Hematopoietic multipotent progenitor cell treated with erythropoietin and hydrocortisone succinate and interleukin-3 and kit ligand, for 8 days (in vitro differentiated cells): ENCODE measurements at places on chromosomes 1 and 21.
A peak's percentile ranks its signal among the peaks of the same experiment; 100 is the strongest.

GRCh38 chr1:216064643-216065042, 358.6 kb downstream of the USH2A start:
- no peak for DNase-seq

GRCh38 chr1:178353524-178353923, 143.2 kb downstream of the CLEC20A start:
- DNase-seq: no peak

GRCh38 chr1:66436378-66437135, 97.4 kb upstream of the SGIP1 start:
- DNase-seq: no peak

DNA sequence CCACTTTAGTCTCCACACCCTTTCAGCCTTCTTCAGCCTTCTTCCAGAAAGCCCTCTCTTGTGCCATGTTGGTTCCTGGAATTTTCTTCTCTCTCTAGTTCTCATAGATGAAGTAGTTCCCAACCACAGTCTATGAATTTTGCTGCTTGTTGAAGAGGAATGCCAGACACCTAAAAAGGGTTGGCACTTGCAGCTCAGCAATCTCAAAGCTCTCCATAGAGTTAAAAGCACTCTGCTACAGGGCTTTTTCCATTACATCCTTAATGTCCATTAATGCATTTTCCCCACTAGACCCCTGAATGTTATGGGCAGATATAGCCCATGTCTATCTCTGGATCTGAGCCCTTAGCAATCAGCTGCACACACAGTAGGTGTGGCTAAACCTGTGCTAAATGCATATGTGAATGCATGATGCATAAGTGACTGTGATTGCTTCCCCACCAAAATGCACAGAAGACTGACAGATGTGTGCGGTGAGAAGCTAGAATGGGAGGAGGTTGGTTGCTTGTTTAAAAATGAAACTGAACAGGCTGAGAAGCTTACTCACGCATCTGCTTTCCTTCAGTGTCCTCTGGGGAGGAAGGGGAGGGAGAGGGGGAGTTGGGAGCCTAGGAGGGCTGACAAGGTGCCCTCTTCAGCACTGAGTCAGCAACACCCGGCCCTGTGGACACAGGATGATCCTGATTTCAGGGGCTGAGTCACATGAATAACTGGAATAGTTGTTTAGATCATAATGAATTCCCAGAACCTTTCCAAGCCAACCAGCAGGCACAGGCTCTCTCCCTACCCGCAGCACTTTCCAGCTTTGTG, 146.1 kb upstream of the FGGY start:
- DNase-seq: no peak

- no peak for DNase-seq
Observed at GRCh38 chr1:1144843-1145546, 28.7 kb upstream of the TTLL10 start.

DNA sequence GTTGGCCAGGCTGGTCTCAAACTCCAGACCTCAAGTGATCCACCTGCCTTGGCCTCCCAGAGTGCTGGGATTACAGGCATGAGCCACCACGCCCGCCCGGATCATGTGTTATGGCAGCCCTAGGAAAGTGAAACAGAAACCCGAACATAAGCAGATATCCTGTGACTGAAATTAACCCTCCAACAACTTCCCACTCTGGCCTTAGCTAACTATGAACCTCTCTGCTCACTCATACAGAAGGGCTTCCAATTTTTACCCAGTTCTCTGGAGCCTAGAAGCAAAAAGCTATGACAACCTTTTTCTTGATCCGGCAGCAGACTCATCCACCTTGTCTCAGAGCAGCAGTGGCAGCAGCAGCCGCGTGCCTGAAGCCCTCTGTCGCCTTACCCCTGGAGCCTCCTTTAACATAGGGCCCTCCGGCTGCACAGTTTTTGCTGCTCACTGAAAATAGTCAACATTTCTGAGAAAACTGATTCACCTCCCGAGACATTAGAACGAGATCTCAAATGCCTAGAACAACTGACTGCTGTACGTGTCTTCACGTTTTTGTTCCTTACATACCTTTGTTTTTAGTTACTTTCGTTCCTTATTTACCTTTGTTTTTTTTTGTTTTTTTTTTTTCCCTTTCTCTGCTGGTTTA, 9.3 kb downstream of the CBR1 start:
- no peak for DNase-seq

DNA sequence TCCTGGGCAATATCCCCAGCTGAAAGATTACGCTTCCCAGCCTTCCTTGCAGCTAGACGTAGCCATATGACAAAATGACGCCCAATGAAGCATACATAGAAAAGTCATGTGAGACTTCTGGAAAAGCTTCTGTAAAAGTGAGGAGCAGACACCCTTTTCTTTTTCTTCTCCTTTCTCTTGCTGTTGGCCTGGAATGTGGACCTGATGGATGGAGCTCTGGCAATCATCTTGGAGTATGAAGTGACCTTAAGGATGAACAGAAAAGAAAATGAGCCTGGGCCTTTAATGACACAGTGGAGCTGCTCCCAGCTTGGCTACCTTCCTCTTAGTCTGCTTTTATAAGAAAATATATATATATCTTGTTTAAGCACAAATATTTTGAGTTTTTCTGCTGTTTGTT, 24.8 kb downstream of the BATF3 start:
- DNase-seq: no peak

DNA sequence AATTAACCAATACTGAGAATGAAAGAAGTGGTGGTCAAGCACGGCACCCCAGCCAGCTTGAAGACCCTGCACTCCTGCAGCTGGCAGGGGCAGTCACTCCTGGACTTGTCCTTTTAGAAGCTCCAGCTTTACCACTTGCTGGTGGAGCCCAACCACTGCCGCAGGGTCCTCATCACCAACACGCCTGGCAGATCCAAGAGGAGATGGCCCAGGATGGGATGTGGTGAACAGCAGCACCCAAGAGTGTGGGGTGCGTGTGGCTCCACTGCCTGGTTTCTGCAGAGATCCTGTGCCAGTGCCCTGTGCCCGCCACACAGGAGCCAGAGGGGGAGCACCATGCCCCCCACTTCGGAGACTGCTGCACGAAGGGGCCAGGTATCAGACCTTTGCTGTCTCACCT, 13.5 kb downstream of the CR1L start:
- DNase-seq: no peak

GRCh38 chr1:31843506-31843905, 27.7 kb upstream of the SPOCD1 start:
- no peak for DNase-seq

GRCh38 chr1:4699376-4700301, 45.2 kb downstream of the AJAP1 start:
- DNase-seq: no peak

DNA sequence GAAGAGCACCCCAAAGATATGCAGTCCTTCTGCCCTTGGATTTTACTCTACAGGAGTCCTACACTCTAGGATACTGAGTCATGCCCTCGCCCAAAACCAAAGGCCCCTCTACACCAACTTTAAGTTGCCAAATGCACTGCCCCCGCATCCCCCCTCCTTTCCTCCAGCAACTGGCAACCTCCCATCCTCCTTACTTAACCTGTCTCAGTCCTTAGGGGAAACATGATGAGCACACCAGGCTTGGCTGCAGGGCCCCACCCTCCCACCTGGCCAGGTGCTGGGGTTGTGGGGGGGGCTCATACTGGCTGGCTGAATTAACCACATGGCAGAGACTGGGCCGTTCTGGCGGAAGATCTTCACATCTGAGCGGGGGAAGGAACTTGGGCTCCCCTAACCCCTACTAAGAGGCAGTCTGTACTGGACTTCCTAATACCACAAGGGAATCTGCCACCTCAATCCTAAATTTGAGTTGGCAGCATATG, 1.2 kb downstream of the HDGF start:
- peak; percentile 74 for DNase-seq

DNA sequence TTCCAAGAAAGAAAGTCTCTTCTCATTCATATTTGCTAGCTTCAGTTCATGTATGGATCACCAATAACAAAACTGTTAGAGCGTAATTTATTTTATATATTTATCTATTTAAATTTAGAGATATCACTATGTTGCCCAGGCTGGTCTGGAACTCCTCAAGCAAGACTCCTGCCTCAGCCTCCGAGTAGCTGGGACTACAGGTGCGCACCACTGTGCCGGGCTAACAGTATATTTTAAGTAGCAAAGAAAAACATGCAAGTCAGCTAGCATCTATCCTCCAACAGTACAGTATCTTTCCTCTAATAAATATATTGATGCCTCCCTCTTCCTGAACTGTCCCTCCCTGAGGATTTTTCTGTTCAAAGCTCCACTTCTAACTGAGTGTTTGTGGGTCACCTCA, 21.5 kb downstream of the INPP5B start:
- no peak for DNase-seq

GRCh38 chr21:42653231-42654061, at the start of gene PDE9A:
Gene PDE9A, plus strand, starts transcription at chr21:42653621. Its CDS starts 194 bp downstream, at chr21:42653815.
- no peak for DNase-seq

DNA sequence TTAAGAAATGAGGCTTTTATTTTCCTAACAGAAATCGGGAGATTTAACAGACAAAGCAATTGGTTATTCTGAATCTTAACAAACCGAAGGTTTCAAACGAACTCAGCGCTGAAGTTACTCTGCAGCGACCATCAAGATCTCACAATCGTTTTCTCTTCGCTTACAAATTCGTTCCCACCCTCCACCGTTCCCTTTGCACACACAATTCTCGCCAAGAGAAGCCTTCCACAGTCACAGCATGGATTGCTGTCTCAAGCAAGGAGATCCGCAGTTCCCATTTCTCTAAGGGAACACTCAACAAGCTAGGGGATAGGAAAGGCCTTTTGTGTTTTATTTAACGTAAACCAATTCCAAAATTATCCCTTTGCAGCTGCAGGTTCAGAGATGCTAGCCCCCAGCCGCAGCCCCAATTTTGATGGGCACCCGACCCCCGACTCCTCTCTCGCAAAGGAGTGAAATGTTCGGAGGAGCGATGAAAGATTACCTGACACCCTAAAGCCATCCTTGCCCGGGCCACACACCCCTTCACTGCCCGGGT, 755 bp downstream of the FBXO42 start:
- peak; percentile 30 for DNase-seq

GRCh38 chr1:214537872-214538473, 13.4 kb downstream of the PTPN14 start:
- no peak for DNase-seq

- no peak for DNase-seq
Observed at GRCh38 chr1:40252601-40253000, 4.9 kb downstream of the TMCO2 start.

DNA sequence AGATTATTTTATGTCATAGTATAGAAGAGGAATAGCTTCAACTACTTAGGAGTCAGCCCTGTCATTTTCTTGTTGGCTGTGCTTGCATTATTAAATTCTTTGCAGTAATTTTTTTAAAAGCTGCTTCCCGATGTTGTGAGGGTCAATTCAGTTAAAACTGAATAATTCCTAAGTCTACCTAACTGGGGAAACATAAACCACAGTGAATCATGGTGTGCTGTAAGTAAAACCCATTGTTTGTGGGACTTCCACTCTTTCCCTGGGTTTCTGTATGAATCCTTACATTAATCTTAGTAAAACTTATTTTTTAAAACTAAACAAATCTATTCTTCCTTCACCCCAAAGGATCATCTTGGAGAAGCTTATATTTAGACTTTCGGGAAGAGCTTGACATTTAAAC, 4.4 kb downstream of the SUCO start:
- DNase-seq: no peak

DNA sequence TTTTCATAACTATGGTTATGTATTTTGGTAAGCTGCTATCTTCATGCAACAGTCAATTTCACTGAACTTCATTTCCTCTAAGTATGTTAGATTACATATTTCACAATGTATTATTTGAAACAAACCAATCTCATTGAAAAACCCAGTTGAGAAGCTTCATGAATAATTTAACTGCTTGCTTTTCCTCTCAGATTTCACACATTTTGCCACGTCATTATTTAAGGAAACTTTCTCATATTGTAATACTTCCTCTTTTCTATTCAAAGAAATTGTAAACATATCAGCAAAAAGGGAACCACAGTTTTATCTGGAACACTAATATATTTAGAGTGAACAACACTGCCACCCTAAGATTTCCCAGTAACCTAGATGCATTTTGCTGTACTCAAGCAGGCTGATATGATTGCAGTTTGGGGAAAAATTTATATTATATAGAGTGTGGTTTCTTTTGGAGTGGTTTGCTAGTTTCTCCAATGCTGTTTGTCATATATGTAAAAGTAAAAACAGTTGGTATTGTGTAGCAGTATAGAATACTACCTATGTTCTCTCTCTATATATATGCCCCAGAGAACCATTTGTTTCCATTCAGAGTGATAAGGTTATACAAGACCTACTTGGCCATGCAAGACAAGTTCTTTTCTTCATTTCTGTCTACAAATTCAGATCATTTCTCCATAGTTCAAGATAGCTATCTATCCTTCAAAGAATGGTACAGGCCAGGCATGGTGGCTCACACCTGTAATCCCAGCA, 28.4 kb upstream of the AHCTF1 start:
- DNase-seq: peak; percentile 80

- no peak for DNase-seq
Observed at GRCh38 chr1:210124736-210125135, 107.9 kb upstream of the SERTAD4 start.

DNA sequence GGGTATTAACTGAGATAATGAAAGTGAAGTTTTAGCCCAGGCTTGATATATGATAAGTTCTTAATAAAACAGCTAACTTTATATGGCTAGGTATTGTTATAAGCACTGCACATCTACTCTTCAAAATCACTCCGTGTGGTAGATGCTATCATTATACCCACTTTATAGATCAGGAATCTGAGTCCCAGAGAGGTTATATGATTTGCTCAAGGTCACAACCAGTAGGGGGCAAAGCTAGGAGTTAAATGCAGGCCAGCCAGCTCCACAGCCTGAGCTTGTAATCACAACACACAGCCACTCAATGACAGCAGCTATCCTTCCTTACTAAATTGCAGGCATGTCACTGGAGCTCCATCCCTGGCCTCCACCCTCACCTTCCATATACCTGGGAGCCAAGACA, 115.8 kb downstream of the CAPN8 start:
- no peak for DNase-seq

DNA sequence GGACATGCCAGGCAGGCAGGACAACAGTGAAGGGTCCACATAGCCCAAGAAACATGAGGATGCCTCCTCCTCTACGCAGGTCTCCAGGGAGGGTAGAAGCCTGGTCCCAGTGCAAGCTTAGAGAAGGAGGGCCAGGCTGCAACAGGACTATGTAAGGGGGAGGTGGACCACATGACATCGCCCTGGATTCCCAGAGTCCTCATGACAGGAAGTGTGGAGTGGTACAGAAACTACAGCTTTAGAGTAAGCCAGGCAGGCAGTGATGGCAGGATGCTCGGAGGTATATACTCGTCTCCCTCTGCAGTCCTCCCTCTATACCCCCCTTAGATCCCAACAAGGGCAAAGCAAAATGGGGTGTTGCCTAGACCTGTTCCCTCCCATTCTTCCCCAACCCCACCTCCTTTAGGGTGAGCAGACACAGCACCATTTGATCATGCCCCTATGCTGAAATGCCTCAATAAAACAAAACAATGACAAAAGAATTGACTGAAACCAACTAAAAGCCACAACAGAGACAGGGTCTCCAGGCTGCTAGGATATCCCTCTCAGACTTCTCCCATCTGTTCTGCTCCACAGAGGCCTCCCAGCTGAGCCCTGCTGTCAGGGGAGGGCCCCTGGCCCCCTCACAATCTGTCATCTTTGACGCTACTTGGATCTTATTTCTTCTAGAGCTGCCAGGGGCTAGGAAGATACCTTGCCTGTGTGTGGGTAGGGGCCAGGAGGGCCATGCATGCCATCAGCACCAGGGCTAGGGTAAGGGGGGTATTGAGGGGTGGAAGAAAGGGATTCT, 13.1 kb downstream of the FAM78B start:
- no peak for DNase-seq

- DNase-seq: no peak
Observed at GRCh38 chr1:9927259-9927658, 15.9 kb downstream of the LZIC start.
